ENCODE measurements at places on chromosomes 4 and X.

- DNase-seq, result no peak
These were observed 152.3 kb downstream of the BTC start for GRCh38 chr4:74642006-74642405.

DNA sequence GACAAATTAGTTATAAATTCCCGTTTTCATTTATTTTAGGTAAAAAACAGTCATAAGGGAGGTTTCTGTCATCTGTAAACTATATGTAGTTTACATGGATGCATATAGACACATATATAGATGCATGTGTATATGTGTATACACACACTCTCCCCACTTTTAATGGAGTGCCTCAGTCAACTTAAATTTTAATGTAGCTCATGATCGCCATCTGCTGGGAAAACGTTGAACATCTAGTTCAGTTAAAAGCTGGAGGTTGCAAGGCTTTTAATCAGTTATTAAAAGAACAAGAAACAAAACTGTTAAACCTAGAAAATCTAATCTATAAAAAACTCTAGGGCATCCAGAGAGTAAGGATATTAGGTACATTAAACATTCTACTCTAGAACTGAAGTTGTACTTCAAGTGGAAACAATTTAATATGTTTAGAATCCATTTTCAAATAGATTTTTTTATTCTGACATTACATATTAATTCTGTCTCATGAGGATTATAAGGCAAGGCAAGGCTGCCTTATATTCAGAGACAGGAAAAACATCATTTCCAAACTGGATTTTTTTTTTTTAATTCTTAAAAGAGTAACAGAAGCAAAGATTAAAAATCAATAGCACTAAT lies 122.6 kb downstream of the SHISA3 start:
- DNase-seq, result peak; percentile 53

DNA sequence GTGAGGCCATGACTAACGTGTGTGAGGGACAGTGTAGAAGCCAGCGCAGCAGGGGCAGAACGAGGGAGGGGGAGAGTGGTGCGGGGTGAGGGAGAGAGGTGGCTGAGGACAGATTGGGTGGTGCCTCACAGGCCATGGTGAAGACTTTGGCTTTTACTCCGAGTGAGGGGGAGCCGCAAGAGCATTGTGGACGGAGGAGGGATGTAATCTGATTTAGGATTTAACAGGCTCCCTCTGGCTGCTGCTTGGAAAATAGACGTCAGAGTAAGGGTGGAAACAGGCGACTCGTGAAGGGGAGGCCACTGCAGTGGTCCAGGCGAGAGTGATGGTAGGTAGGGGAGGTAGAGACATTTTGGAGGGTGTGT lies 13.0 kb downstream of the PPP1R3F start:
- no peak for DNase-seq

DNA sequence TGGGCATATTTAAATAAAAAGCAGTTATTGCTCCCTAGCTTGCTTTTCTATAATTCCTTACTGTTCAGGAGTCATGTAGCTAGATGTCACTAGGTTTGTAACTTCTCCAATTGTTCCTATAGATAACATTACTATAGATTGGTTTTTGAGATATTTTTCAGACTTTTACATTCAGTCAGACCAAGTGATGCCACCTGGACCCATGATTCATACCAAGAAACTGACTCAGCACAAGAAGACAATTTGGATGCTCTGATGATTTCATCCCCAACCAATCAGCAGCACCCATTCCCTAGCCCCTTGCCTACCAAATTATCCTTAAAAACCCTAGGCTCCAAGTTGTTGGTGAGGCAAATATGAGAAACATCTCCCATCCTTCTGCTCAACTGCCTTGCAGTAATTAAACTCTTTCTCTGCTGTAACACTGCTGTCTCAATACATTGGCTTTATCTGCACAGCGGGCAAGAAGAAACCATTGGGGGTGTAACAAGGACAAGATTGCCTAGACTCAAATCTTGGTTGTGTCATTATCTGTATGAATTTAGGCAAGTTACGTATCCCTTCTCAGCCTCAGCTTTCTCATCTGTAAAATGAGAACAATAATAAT lies 11.8 kb upstream of the NEIL3 start:
- no peak for DNase-seq

DNA sequence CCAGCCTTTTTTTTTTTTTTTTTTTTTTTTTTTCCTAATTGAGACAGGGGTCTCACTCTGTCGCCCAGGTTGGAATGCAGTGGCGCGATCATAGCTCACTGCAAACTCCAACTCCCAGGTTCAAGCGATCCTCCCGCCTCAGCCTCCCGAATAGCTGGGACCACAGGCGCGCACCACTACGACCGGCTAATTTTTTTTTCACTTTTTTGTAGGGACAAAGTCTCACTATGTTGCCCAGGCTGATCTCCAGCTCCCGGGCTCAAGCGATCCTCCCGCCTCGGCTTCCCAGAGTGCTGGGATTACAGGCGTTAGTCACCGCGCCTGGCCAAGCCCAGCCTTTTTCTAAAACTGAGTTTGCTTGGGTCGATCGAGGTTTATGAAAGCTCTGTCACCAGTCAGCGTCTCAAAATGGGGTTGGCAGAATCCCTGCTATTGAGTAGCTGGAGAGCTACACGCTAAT lies 1.3 kb upstream of the OTUD5 start:
- peak; percentile 46 for DNase-seq

DNA sequence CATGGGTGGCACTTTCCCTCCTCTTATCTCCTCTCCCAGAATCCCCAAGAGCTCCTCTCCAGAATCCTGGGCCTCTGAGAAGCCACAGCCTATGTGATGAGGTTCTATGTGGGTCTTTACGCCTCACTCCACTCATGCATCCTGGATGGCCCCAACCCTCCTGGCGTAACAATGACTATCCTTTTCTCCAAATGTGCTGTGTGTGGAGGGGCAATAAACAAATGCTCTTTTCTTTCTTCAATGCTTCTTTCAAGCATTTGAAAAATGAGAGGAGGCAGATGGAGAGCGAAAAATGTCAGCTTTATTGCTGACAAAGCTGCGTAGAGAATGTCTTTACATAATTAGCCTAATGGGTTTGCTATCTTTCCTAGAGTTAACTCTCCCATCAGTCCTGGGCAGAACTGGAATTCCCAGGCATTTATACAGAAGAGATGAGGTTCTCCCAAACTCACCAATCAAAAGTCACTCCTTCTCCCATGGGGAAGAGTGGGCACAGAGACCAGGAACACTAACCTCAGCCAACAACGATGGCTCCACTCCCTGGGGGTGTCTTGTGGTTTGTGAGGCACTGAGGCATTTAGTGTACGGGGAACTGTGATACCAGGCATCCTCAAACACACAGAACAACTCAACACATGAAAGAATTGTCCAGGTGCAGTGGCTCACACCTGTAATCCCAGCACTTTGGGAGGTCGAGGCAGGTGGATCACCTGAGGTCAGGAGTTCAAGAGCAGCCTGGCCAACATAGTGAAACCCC lies 118.9 kb upstream of the SLC34A2 start:
- DNase-seq, result no peak

DNA sequence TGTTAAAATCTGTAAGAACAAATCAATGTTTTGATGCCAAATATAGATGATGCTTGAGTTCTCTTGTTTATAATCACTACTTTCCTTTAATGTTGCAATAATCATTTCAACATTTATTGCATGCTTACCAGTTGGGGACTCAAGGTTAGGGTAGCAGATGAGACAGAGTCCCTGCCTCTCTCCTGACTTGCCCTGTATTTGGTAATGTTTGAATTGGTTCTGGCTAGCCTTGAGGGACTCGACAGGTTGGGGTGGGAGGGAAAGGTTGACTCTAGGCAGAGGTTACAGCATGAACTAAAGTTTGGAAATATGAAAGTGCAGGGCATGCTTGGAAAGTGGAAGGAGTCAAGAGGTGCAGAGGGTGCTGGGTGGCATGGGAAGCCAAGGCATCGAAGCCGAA lies 2.0 kb downstream of the SEC24B start:
- no peak for DNase-seq

DNA sequence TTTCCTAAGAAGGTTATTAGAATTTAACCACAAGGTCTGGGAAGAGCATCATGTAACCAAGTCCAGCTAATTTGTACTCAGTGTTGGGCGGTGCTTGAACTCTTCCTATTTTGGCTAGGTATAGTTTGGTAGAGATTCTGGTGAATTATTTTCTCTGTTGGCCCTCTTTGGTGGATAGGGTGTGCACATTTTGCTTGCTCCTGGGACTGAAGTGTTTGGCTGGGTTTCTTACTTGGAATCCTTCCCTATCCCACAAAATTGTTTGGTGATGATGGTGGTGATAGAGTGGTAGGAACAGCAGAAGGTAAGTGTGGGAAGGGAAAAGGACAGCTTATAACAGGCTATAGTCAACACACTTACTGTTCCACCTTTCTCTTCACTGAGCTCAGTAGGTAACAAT lies 194.8 kb upstream of the GPC4 start:
- DNase-seq, result no peak

DNA sequence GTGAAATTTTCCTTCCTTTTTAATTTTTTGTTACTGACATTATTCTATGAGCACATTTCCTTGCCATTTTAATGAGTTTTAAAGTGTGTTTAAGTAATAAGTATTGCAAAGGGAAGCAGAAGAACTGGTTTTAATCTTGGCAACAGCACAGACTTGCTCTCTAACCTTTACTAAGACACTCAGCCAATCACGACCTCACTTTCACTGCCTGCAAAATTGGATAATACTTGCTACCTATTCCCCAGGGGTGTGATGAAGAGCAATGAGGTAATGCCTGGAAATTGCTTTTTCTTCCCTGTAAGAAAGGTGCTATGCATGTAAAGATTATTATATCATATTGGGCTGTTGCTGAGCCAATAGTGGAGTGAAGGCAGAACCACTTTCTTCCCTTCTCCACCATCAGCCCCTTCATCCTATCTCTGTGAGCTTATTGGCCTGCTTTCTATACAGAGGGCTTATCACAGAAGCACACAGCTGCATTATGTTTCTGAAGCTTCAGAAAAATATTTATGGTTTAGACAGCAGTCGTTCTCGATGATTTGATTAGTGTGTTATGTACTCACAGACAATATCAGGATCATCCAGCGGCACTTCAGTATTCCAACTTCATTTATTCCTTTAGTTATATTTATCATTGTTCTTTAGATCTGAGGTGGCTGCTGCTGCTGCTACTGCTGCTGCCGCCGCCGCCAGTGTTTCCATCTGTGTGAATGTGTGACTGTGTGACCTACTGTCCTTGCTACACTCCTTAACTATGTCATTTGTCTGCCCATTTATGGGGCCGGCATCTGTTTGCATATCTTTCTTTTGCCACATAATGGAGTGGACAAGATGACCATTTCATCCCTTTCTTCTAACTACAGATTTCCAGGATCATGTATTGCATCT lies 255.1 kb downstream of the C4orf33 start:
- no peak for DNase-seq

DNA sequence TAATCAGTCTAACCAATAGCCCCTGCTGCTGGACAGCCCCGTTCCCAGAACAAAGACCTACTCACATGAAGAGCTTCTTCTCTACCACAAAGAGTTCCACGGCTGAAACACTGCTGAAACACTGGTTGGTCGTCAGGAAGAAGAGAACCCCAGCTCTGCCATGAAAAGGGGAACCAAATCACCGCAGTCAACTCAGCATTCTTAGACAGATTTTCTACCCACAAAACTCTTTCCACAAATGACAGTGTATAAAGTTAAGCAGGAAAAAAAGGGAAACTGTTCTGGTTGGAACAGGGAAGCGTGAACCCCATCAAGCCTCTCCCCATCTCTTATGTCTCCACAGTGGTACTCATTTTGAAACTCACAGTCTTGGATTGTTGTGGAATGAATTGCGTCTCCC lies 57.3 kb downstream of the ABCG2 start:
- DNase-seq, result no peak

DNA sequence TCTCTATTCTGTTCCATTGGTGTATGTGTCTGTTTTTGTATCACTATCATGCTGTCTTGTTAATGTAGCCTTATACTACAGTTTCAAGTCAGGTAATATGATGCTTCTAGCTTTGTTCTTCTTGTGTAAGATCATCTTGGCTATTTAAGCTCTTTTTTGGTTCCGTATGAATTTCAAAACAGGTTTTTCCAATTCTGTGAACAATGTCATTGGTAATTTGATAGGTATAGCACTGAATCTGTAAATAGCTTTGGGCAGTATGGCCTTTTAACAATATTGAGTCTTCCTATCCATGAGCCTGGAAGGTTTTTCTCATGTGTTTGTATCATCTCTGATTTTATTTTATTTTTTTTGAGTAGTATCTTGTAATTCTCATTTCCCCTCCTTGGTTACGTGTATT lies 94.3 kb downstream of the ANAPC10 start:
- DNase-seq, result no peak

DNA sequence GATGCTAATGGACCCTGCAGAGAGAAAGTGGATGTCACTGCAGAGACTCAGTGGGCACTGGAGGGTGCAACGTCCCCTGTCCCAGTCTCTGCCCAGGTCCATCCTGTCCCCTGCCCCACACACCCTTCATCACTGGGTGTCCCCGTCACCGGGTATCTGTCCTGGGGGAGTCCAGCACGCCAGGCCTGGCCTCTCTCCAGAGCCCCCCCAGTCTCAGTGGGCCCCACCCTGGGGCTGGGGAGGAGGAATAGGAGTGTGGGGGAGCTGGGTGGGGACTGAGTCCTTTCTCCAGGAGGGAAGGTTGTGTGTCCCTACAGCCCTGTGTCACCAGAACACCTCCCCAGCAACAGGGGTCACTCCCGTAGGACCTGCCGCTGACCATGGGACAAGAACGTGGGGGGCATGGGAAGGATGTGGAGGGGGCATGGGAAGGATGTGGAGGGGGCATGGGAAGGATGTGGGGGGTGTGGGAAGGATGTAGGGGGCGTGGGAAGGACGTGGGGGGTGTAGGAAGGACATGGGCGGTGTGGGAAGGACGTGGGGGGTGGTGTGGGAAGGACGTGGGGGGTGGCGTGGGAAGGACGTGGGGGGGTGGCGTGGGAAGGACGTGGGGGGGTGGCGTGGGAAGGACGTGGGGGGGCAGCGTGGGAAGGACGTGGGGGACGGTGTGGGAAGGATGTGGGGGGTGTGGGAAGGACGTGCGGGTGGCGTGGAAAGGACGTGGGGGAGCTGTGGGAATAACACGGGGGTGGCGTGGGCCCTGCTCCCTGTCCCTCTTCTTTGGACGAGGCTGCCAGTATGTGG lies 21.0 kb upstream of the SPON2 start:
- DNase-seq, result no peak

DNA sequence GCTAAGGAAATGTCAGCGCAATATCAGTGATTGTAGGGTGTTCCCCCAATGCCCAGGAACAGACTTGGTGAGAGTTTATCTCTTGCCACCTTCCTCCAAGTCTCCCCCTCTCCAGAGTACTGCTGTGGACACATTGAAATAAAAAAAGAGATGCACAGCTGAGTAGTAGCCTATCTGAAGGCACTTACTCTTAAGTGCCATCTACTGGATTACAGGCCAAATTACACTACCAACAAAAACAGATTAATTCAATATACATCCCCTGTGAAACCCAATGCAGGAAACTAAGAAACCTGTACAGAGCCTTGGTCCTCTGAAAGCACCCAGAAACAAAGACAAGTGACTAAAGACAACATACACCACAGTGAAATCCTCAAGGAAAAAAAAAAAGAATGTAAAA lies 460.3 kb downstream of the ZIC3 start:
- DNase-seq, result no peak

GRCh38 chr4:111011458-111011857 lies 388.6 kb upstream of the PITX2 start:
- no peak for DNase-seq

- peak; percentile 45 for DNase-seq
These were observed 70.0 kb upstream of the FAM241A start for GRCh38 chr4:112075129-112075753.
